ENCODE measurements at places on chromosomes 11 and 22.

DNA sequence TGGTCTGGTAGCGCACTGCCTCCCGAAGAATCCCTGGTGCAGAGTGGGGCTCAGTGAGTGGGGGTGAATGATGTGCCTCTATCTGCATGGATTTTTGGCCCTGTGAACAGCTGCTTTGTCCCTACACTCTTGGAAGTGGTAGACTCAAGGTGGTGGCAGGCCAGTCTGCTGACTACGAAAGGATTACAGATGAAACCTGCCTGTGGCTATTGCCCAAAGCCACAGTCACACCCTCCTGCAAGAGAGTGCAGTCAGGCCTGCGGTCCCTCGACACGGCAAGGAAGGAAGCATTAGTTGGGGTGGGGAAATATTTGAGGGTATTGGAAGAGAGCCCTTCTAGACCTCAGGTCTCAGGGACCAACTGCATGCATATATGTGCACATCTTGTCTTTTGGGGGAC lies 63.7 kb downstream of the DSCAML1 start:
- DNase-seq = no peak

DNA sequence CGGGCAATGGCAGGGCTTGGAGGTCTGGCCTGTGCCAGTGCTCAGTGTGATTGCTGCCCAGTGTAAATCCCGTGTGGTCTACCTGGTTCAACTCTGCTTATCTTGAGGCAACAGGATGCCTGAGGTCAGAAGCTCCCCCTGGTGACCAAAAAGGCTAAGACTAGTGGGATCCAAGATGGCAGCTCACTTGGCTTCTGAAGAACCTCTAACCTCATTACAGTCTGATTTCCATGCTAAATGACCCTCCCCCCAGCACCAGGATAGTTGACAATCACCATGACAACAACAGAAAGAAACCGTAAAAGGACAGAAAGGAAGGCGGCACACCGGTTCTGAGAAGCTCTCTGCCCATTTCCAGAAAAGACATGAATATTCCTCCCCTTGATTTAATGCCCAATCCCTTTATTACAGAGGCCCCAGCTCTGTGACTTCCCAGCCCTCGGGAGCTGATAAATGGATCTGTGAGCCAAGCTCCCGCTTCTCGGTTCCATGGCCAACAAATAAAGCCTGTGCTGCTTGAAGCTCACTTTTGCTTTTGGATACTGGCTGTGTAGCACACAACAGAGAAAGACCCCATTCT lies 398.4 kb downstream of the CTTN start:
- no peak for DNase-seq

DNA sequence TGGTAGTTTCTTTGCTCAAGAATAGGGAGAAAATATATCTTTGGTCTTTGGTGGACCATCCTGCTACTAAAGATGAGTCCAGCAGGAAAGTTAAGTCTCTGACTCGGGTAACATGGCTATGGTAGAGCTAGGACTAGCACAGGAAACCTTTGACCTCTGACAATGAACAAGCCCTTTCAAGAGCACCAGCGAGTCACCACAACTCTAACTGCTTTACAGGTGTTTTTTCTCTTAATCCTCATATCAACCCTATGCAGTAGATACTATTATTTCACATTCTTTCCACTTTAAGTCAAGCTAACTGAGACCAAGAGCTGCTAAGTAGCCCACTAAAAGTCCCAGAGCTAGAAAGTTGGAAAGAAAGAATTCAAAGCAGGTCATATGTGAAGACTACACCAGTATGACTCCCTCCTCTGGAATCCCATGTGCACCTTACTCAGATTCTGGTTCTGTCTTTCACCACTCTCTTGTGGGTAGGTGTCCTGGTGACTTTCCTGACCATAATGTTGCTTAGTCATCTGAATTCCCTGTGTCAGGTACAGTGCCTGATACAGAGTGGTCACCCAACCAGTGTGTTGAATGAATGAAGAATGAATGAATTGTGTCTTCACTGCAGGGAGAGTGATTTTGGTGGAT lies 53.8 kb upstream of the ME3 start:
- DNase-seq = no peak

DNA sequence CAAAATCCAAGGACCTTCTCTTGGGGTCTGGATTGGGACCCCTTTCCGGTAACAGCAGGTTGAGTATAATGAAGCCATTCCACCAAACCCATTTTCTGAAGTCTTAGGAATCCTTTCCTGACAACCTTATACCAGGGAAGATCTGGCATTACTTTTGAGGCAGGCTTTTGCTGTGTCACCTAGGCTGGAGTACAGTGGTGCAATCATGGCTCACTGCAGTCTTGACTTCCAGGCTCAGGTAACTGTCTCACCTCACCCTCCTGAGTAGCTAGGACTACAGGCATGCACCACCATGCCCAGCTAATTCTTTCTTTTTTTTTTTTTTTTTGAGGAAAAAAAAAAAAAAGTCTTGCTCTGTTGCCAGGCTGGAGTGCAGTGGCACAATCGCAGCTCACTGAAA lies 55.8 kb upstream of the TREH start:
- DNase-seq = no peak

GRCh38 chr22:29396126-29396525 lies 7.8 kb upstream of the AP1B1 start:
- no peak for DNase-seq

DNA sequence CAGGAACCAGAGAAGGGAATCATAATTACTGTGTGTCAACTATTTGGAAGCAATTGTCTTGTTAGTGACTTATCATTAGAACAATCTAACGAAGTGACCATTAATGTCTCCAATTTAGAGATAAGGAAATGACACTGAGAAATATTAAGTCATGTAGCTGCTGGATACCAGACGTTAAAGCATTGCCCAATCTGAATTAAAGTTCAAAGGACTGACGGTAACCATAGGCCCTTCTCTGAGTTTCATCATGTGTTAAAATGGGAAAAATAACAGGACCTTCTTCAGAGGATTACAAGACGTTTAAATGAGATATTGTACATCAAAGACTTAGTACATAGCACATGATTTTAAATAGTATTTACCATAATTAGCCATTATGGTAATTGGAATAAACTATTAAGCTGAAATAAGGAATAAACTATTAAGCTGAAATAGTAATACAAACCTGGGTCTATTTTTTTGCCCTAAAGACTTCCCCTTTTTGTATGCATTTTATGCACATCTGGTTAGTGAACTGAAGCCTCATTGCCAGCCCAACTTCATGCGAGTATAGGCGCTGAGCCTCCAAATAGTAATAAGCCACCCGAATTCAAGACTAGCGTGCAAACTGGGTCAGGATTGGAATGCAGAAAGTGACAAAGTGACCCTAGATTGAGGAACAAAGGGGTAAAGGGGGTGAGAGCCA lies 41.0 kb downstream of the GLYATL1 start:
- DNase-seq = no peak

GRCh38 chr11:71176812-71177211 lies 75.6 kb downstream of the SHANK2 start:
- no peak for DNase-seq

DNA sequence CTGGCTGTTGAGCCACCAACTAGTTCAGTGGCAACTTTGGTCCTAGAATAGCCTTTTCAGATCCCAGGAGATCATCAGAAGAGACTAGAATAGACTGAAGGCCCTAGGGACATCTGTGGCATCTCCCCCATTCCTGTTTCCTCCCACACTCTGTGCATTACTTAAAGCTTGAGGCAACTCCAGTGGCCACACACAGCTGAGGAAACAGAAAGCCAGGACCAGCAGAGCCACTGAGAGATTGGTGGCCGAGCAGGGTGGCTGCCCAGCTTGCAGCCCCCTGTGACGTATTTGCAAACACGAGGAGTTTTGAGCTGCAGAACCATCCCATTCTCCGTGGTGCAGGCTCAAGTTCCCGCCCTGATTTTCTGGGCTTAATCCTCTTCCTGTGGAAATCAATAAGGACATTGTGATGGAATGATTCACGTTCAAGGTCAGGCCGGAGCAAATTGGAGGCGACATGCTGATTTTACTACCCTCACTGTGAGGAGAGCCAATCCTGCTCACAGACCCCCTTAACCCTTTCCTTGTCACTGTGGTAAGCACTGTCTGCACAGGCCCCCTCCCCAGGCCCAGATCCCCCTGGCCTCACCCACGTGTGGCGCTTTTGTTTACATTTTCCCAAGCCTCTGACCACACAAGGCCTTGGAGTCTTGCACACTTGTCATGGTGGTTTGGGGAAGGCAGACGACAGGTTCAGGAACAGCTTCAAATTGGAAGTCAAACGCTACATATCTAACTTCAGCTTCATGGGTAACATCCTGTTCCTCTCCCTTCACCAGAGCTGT lies 69.1 kb upstream of the MYOD1 start:
- no peak for DNase-seq

DNA sequence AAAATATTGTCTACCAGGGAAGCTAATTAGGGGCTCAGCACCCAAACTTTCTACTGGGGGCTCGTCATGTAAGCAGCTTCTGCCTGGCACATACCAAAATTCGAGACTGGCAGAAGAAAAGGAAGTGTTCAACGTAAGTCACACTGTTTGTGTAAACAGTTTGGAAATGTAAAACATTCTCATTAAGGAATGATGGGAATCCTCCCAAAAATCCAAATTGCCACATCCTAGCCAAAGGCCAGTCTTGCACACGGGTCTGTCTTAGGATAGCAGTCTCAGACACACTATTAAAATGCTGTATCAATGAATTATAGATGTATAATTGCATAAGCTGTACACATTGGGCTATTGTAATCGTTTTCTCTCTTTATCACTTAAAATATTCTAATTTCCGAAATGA lies 28.9 kb downstream of the CUL5 start:
- no peak for DNase-seq

- DNase-seq = no peak
Observed at GRCh38 chr22:44142421-44143104, 38.2 kb upstream of the PARVG start.

GRCh38 chr11:3156282-3156660 lies 8.8 kb downstream of the OSBPL5 start:
- no peak for DNase-seq

DNA sequence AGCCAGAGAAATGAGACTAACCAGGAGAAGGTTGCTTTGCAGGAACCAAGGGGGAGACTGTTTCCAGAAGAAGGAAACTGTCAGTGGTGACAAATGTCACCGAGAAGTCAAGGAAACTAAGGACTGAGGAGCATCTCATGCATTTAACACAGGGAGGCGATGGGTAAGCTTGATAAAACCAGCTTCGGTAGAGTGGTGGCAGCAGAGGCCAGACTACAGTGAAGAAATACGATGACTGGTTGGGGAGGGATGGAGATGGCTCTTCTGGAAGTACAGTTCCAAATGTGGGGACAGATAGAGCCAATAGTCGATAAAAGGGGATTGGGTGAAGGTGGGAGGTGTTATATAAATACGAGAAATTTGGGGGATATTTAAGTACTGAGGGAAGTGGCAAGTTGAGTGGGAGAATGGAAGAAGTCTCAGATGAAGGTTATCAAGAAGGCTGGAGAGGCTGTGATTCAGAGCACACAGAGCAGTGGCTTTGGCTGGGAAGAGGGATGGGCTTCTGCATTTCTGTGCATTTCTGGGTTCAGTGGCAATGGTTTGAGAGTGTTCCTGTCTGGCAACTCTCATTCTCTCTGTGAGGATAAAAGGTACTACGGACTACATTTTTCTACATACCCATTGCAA lies 29.2 kb downstream of the SC5D start:
- DNase-seq = no peak

- no peak for DNase-seq
Observed at GRCh38 chr11:44016546-44017442, 31.0 kb upstream of the ACCSL start.

DNA sequence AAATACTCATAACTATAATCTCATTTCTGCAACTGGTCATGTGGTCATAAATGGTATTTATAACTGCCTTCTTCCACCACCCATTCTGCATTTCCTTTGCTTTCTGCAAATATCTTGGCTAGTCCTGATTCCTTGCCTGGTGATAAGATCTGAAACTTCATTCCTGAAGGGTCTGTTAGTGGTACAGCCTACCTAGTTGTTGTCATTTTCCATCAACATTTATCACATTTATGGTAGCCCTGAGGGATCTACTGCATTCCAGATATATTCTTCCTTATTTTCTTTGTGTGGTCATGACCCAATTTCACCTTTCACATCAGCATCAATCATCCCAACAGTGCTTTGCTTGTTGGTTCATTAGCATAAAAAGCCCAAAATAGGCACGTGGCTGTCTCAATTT lies 50.1 kb downstream of the DDX6 start:
- DNase-seq = no peak

DNA sequence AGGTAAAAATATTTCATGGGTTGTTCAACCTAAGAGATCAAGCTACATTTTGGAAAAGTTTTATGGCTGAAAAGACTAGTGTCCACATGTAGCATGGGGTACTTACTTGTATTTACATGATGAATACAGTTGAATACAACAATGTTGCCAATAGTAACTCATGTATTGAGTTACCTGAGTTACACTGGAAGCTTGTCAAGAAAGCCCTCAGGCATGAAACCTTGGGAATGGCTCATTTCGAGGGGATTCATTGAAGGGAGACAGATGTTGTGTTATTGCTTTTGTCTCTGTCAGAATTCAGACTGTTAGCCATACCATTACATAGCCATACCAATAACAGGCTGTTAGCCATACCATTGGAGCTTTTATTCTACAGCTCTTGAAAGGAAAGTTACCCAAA lies 9.2 kb downstream of the OR51F2 start:
- no peak for DNase-seq

GRCh38 chr22:29702931-29703501 lies 16.8 kb upstream of the CABP7 start:
- DNase-seq = no peak

Data from stimulated activated CD4-positive, alpha-beta T cell treated with anti-CD3 and anti-CD28 coated beads, Interleukin-15, amount 100 ng/mL, for 1 hour (primary cell).